ENCODE measurements at places on chromosomes 11 and 22.

GRCh38 chr11:1500466-1501420, 14.2 kb upstream of the MOB2 start:
- peak; percentile 4 for DNase-seq

DNA sequence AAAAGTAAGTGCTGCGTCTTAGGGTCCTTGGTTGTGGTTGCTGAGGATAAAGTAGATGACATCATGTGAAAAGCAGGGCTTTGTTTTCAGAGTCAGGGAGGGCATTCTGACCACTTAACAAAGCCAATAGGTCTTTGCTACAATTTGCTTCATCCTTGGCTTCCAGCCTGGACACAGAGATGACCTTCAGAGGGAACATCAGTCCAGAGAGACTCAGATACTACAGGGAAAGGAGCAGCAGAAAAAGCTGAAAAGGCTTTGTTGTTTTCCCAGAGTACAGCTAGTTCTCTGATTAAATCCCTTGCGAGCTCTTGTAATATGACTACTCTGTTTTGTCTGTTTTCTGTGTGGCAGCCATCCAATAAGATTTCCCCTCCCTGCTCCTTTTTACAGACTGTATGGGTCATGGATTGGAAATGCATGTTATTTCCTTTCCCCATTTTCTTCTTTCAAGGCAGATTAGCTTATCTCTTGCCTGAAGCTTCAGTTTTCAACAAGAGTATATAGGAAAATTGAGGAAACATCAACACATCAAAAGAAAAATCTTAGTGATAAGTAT, 31.9 kb downstream of the ATG13 start:
- DNase-seq: no peak

DNA sequence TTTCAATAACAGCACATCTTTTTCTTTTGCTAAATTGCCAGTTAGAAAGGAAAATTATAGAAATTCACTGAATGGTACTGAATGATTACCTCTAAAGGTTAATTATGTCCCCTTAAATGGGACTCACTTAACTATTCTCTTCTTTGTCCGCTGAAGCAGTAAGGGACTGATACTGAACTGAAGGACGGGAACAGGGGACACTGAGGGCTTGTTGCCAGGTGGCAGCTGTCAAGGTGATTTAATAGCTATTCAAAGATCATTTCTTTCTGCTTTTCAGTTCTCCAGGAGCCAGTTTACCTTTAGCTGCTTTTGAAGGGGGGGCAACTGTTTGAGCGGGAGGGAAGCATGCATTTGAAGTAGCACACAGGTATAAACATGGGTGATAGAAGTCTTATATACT, 325.4 kb upstream of the CCDC90B start:
- no peak for DNase-seq

GRCh38 chr11:76636826-76637460, 33.6 kb downstream of the LRRC32 start:
- DNase-seq: no peak

DNA sequence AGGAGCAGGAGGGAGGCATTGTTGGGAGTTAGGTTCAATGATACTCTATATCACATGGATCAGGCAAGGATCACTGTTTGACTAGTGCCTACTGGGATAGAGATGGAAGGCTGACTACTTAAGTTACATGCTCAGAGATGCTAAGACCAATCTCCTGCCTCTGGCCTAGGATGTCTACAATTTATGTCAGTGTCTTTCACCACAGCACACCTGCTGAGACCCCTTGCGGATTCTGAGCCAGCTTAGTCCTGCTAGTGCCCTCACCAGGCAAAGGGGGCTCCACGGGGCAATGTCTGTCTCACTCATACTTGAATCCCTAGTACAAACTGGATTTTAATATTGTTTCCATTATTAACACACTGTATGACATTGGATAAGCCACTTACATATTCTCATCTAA, 732.5 kb downstream of the DLG2 start:
- no peak for DNase-seq

DNA sequence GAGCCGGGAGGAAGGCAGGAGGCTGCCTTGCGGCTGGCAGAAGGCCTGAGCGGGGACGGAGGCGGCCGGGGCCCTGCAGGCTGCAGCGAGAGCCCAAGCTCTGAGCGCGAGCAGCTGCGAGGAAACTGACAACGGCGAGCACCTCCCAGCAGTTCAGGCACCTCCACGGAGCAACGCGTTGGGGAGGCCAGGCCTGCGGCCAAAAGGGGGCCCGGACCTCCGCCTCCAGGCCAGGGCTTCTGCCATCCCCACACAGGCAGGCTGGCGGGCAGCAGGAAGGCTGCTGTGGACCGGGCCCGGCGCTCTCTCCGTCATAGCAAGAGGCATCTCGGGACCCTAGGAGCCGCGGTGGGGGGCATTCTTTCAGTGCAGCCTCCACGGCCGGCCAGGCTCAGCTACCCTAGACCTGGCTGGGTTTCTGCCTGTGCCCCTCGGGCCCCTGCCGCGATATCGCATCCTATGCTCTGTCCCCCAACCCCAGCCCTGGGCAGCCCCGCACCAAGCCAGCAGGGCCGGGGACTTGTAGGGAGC, 22.9 kb upstream of the SLC22A12 start:
- DNase-seq: no peak

- DNase-seq: no peak
Measured at GRCh38 chr22:50072714-50073538, 12.3 kb downstream of the MLC1 start.

DNA sequence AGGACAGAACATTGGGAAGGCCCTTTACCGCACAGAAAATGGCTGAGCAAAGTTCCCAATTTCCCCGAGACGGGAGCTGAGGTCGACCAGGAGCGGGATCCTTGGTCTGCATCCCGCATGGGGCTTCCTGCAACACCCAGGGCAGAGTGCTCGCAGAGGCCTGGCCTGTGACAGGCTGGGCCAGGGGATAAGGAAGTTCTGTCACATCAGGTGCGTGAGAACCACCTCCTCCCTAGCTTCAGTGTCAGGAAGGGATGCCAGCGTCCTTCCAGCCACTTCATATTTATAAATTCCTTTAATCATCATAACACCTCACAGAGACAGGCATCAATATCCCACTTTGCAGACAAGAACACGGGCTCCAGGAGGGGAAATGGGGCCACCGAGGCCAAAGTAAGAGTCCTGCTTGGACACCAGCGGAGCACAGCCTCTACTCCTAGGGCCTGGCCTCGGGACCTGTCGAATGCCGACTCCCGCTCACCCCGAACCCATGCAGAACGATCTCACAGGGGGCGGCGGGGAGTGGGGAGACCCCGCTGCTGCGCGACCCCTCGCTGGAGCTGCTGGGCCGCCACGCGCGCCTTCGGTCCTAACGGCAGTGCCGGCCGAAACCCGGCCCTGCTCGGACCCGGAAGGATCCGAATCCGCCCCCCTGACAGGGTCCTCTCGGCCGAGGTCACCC, 532 bp downstream of the BET1L start:
- DNase-seq: no peak

- DNase-seq: no peak
Measured at GRCh38 chr11:21814169-21814568, 378.7 kb upstream of the ANO5 start.

- no peak for DNase-seq
Measured at GRCh38 chr11:57134284-57134683, 47.5 kb upstream of the LRRC55 start.

DNA sequence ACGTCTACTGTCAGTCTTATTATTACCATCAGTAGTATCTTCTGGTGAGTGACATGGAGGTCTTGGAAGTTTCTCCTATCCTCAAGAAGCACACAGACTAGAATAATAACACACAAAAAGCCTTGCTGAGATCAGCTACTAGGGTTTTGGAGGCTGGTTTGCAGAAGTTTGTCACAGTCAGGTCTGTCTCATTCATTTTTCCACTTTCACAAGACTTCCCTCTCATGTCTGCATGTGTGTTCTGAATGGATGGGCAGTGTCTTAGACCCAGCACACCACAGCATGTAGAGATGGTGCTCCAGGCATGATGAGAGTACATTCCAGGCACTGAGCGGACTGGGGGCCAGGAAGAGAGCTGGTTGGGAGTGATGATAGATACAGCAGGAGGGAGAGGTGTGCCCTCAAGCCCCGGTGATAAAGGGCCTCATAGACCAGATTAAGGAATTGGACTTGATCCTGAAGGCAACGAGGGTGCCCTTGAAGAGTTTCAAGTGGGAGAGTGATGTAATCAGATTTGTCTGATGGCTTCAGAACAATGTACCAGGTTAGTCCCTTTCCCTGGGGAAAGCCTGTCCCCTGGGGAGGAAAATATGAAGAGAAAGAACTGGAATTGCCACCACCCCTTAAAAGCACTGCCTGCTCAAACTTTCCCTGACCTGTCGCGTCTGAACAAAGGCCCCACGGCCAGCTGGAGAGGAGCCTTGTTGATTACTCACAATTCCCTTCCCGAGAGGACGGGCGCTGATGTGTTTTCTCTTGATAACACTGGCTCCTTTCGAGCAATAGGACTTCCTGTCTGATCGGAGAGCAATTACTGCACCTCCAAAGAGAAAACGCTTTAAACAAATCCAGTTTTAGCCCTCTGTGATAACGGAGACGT, 45.1 kb upstream of the LMO2 start:
- DNase-seq: no peak

DNA sequence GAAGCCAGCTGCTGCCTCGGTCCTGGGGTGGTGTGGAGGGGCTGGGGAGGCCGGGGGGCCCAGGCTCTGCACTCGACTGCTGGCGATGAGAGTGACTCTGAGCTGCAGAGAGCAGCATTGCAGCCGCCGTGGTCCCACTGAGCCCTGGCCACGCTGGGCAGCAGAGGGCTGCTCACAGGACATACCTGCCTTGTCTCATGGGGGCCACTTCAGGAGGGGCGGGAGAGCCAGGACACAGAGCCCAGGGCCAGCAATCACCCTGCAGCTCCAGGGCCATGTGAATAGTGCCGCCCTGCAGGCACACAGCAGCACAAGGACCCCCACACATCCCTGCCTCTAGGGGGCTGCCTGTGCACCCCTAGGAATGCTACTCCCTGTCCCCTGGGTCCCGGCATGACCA, 147.0 kb downstream of the CRYBB2 start:
- no peak for DNase-seq

DNA sequence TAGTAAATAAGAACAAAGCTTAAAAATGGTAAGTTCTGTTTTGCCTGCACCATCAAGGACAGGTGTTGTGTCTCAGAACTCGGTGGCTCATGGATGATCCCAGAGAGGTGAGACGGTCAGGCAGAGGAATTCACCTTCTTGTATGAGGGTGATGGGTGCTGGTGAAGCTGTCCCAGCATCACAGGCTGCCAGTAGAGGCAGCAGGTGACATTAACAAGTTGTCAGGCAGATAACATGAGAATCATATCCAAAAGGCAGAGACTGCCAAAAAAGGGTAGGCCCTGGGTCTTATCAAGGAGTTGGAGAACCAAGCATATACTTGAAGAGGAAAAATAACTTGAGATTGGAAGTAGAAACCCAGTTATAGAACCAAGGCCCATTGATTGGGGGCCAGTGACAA, 437.8 kb downstream of the DYNC2H1 start:
- no peak for DNase-seq

GRCh38 chr11:96783311-96783710, 393.5 kb downstream of the JRKL start:
- no peak for DNase-seq

GRCh38 chr22:20550851-20551744, 43.7 kb downstream of the MED15 start:
- DNase-seq: peak; percentile 62

- no peak for DNase-seq
Measured at GRCh38 chr11:61918938-61919704, 1.8 kb upstream of the RAB3IL1 start.

DNA sequence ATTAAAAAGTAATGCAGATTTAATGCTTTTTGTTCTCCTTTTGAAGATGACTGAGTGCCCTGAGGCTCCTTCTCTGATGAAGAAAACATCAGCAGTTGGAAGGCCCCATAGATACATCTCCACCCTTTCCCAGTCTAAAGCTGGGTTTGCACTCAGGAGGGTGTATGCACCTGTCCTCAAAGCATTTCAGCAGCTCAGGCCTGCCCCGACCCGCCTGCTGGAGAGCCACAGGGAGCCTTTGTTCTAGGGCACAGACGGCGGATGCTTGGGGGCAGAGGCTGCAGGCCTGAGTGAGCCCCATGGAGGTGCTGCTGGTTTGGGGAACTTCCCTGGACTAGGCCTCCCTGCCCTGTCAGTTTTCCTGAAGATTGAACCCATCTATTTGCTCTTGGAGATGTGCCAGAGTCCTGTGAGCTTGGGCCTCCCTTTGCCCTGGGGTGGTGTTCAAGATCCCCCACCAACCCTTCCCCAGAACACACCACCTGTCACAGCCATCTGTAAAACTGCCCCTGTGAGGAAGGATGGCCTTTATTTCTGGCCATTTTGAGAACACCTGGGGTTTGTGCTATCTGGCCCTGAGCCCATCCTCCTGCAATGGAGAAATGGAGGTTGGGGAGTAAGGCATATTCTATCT, 160.0 kb downstream of the NAV2 start:
- no peak for DNase-seq

DNA sequence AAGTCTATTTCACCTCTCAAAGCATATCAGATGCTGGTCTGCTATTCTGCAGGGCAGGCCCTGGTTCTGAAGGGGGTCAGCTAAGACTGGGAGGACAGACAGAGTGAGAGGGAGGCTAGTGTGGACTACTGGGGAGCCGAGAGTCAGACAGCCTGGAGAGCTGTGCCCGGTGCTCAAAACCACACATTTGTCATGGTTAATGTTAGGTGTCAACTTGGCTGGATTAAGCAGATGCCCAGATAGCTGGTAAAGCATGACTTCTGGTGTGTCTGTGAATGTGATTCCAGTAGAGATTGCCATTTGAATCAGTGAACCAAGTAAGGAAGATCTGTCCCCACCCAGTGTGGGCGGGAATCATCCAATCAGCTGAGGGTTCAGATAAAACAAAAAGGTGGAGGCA, 102.6 kb downstream of the SNX19 start:
- no peak for DNase-seq

DNA sequence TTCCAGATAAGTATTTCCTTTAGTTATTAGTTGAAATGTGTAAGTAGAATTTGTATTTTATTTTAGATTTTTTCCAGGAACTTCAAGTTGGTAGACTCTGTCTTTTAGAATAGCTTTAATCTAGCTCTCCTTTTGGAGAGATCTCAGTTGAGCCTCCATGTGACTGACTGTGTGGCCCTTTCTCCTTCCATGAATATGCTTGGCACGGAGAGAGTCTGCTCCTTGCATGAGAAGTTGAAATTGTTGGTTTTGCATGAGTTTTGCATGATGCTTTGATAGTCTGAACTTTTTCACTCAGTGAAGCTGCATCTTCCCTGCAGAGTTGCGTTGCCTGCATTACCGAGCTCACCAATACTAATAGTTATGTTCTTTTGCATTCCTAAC, 32.8 kb upstream of the CTTN start:
- no peak for DNase-seq
